Fibroblast of skin of left biceps (primary cell): ENCODE measurements at places on chromosomes 16 and 17.

DNA sequence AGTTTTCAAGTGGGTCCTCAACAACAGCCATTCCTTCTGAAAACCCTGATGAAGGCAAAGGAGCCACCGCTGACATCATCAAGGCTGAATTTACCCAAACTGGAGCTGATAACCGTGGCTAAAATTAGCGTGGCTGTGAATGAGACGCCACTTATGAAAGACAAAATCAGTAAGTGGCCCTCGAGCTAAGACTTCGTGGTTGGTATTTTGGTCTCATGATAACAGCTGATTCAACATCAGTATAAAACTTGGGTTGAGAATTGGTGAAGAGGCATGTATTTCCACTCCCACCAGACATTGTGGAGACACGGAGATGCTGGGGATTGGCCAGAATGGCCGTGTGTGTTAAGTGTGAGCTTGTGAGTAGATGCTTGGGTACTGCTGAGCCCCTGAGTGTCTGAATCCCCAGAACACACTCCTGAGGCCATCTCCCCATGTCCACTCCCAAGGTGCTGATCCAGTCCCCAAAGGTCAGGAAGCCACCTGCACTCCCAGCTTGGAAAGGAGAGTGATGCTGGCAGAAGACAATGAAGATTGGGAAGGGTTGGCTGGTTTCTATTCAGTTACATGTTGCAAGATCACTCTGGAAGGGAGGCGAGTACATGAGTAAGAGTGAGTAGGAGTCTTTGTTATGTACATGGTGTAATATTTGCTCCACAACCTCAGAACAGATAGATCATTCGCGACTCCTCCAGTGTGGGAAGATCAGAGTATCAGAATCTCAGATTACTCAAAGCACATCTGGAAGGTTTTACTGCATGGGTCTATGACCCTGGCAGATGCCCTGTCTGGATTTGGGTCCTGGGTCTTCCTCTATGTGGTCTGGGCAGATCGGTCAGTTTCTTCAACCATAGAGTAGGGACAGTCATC is 207.7 kb downstream of the HS3ST3A1 start:
- DNase-seq = no peak

- DNase-seq = no peak
These were observed at the start of gene DOC2B for GRCh38 chr17:181245-182049. Gene DOC2B, minus strand, starts transcription at chr17:181650. Its CDS starts 171 bp downstream, at chr17:181479.

DNA sequence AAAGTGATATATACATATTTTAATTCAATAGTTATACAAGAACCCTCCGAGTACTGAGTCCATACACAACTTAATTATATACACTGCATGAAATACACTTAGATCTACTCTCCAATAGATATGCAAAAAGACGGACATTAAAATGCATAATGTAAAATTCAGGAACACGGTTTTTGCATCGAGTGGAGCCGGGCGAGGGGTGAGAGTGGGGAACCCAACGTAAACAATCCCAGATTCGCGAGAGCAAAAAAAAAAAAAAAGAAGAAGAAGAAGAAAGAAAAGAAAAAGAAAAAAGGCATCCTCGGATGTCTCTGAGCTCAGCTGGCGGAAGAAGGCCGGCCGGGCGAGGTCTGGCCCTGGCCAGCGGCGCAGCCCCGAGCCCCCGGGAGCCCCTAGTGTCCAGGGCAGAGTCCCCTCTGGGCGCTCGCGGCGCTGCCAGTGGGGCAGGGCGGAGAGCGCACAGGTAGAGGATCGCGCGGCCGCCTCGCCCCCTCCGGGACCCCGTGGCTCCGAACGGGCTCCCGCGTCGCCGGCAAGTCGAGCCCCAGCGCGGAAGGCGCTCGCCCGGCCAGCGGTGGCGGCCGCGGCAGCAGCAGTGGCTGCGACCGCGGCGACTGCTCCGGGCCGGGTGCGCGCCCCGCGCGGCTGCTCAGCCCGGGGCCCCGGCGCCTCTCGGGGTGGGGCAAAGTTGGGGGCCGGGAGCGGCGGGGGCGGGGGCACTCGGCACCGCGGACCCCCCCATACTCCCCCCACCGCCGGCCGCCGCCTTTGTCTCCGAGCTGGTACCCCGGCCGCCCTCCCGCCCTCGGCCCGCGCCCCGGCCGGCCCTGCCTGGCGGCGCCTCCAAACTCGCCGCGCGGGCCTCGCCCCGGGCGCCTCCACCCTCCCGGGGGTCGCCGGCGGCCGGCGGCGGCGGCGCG is 9.6 kb upstream of the ZFHX3 start:
- no peak for DNase-seq

DNA sequence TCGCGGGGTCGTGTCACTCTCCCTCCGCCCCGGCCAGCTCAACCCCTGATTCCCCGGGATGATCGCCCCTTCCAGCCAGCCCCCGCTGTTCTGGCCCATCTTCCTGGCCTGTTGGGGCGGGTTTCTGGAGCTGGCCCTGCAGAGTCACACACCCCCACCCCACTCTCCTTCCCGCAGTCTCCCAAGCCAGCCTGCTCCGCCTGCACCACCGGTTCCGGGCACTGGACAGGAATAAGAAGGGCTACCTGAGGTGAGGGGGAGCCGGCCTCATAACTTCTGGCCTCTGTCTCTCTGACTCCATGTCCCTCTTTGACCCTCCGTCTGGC is 621 bp downstream of the CHP2 start:
- no peak for DNase-seq

DNA sequence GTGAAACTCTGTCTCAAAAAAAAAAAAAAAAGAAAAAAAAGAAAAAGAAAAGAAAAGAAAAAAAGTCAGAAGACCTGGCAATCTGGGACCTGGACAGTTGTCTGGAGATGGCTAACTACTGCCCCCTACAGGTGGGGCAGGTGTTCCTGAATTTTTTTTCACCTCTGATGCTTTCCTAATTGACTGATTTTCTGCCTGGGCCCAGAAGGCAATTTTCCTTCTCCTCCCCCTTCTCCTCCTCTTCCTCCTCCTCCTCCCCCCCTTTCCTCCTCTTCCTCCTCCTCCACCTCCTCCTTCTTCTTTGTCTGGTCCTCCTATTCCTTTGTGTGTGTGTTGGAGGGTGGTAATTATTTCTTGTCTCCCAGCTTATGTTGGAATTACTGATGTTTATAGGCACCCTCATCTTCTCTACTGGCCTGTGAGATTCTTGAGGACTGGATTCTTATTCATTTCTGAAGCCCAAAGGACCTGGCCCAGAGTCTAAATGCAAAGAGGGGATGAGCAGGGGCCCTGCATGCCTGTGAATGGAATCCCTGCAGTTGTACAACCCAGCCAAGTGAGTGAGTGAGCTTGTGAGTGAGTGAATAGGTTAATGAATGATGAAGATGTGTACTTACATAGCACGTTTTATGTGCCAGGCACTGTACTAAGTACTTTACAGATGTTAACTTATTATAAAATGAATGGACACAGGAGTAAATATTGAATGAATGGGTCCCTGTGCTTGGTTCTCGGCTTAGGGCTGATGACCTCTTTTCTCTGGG is 26.9 kb downstream of the IRX5 start:
- no peak for DNase-seq

- DNase-seq = no peak
These were observed 141.1 kb downstream of the NTN1 start for GRCh38 chr17:9162275-9162985.

DNA sequence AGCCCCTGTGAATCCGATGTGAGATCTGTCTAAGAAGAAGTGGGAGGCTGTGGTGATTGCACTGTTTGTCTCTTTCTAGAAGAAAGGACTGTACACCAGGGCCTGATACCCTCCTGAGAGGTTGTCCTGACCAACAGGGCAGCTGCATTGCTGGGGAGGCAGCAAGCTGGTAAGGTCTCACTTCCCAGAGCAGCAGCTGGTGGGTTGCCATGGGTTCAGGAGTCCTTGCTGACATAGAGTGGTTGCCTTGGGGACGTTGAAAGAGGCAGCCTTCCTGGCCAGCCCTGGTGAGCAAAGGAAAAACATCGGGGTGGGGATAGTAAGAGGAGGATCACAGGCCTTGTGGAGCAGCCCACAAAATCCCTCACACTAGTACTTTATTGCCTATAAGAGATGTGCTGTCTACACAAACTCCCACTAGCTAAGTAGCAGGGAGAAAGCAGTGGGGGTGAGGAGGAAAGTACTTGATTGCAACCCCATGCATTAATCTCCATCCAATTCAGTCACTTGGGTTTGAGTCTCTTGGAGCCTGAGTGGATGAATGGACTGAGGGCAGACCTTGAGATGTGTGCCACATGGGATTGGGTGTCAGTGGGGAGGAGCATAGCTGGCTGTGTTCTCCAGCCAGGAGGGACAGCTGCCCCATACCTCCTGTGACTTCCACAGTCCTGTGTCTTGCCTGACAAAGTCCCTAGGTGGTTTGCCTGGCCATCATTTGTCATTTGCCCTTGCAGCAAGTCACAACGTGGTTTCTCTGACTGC is 143.8 kb upstream of the RPL38 start:
- no peak for DNase-seq
